Thoracic aorta (tissue), 2 donors: ENCODE measurements at places on chromosomes 6 and 20.

- no peaks in the 10 kb centered on the region for H3K36me3 ChIP-seq
- H3K4me3 ChIP-seq = no peak overlapping the region
- peaks cover 8% of the 10 kb centered on the region for H3K4me1 ChIP-seq
- no peaks in the 10 kb centered on the region for H3K27me3 ChIP-seq
- DNase-seq = no peak
Measured at GRCh38 chr20:36728986-36729385, 16.9 kb downstream of the NDRG3 start.

GRCh38 chr6:163339466-163339865 lies 75.1 kb upstream of the QKI start:
- no peak overlapping the region for H3K4me3 ChIP-seq
- no peak overlapping the region for H3K27ac ChIP-seq
- H3K36me3 ChIP-seq = no peaks in the 10 kb centered on the region
- peaks cover 8% of the 10 kb centered on the region for H3K4me1 ChIP-seq
- no peaks in the 10 kb centered on the region for H3K27me3 ChIP-seq
- no peak for DNase-seq

DNA sequence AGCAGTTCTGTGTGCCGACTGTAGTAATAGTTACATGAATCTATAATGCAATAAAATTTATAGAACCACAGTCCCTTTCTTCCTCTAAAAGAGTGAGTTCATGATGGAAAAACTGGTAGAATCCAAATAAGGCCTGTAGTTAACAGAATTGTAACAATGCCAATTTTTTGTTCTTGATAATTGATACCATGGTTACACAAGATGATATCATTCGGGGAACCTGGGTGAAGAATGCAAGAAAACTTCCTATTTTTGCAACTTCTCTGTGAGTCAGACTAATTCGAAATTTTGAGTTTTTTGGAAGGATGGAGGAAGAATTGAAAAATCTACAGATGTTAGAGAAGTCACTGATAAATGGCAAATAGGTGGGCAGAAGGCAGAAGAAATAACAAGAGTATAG lies 381.8 kb downstream of the CDKAL1 start:
- no peak for DNase-seq
- H3K27ac ChIP-seq = no peak overlapping the region
- H3K4me3 ChIP-seq = no peak overlapping the region
- H3K36me3 ChIP-seq = no peaks in the 10 kb centered on the region
- peaks cover 2% of the 10 kb centered on the region for H3K4me1 ChIP-seq
- H3K27me3 ChIP-seq = no peaks in the 10 kb centered on the region

DNA sequence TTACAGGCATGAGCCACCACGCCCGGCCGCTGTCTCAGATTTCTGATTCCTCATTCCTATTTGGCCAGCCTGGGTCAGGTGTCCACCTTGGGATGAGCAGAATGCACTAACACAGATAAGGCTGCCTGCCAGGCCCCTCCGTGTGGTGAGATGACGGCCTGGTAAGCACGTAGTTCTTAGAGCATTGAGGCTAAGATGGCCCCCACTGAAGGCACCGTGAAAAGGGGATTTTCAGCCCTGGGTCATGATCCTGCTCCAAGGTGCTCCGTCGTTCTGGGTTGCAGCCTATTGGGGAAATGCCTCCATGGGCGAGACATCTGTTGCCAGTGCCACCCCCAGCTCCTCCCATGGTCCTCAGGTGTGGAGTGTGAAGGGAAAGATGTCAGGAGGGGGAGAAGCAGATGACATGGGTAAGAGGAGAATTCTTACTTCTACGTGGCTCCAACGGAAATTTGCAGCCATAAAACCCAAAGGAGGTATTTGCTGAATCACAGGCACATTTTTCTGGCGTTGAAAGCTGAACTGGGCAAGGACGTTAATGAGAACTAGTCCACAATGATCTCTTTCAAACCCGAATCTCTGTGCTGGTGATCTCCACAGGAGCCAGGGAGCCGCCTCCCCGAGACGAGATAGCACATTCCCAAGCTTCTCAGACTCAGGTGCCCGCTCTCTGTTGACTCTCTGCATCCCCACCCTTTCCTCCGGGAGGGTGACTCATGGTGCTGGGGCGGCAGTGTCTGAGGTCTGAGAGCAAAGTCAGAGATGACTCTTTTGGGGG lies 34.0 kb upstream of the BMP6 start:
- no peaks in the 10 kb centered on the region for H3K36me3 ChIP-seq
- H3K4me3 ChIP-seq = no peak overlapping the region
- no peaks in the 10 kb centered on the region for H3K4me1 ChIP-seq
- no peak for DNase-seq
- H3K27me3 ChIP-seq = no peaks in the 10 kb centered on the region
- no peak overlapping the region for H3K27ac ChIP-seq
